ENCODE measurements at places on chromosomes 2 and 18.

DNA sequence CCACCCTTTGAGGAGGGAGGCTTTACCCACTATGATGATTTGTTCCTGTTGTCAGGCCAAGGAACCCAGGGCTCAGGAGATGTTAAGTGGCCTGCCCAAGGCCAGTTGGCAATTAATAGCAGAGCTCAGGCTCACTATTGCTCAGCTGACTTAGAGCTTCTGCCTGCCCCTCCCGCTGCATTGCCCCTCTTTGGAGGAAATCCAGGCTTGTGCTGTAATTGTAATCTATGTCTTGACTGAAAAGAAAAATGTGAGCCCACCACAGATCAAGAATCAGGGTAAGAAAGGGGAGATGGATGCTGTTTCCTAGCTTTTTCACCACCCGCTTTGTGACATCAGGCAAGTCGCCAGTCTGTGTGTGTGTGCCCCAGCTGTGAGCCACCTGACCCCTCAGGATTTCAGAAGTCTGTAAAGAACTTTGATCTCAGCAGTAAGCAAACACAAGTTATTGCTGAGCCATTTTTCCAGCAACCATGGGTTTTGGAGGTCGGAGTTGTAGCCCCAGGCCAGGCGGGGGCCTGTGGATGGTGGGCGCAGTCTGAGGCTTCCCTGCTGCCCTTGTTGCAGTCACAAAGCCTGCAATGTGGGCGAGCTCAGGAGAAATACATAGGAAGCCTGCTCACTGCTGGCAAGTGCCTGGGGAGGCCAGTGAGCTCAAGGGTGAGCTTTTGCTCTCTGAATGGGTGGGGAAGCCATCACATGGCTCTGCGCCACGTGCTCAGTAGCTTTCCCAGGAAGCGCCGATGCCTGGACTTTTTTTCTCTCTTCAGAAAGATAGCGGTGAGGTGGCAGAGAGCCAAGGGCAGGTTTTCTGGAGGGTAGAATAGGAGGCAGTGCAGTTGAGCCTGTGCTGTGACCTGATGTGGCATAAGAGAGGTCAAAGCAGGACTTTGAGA, 6.1 kb downstream of the CABLES1 start:
- peak; percentile 64 for DNase-seq

DNA sequence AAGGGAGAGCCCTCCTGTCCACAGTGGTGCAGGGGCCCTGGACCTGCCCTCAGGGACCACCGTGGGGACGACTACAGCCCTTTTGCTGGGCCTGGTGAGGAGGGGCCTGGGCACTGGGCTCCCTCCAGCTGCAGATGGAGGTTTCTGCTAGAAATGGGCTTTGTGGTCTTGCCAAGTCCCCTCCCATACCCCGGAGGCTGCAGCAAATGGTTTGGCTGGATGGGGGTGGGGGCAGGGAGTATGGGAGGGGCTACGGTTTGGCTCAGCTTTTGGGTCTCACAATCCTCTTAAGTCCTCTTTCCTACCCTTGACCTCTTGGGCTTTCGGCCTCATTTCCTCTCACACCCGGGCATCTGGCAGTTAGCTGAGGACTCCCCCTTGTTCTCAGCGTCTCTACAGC, 21.7 kb downstream of the TET3 start:
- DNase-seq: no peak

GRCh38 chr2:173210270-173211196, 134.9 kb downstream of the MAP3K20 start:
- DNase-seq: peak; percentile 85

- DNase-seq: no peak
Measured at GRCh38 chr2:45816272-45816671, 164.8 kb downstream of the PRKCE start.

DNA sequence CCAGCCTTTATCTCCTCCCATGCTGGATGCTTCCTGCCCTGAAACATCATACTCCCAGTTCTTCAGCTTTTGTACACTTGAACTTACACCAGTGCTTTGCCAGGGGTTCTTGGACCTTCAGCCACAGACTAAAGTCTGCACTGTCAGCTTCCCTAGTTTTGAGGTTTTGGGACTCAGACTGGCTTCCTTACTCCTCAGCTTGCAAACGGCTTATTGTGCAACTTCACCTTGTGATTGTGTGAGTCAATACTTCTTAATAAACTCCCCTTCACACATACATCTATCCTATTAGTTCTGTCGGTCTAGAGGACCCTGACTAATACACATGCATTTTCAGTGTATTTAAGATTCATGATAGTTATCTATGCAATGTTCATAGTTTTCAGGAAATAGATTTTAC, 35.8 kb upstream of the ZNF804A start:
- DNase-seq: peak; percentile 59

- DNase-seq: peak; percentile 49
Measured at GRCh38 chr2:165889158-165889557, 64.4 kb downstream of the TTC21B start.

- peak; percentile 21 for DNase-seq
Measured at GRCh38 chr2:20080839-20081415, 29.5 kb upstream of the LAPTM4A start.

GRCh38 chr2:189683348-189683747, 8.9 kb downstream of the ANKAR start:
- no peak for DNase-seq

DNA sequence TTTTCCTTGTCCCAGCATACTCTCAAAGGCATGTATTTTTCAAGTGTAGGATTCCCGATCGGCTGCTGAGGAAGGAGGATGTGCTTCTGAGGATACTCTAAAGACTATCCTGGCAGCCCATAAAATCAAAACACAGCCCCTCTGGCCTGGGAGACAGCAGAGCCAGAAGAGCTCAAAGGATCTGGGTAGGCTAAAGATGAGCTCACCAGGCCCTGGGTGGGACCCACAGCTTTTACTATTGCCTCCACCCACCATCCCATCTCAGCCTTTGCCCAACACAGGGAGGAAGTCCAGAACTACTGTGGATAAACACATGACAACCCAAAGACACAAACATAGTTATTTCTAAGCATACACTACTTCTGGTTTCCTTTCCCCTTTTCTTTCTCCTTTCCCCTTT, 79.1 kb upstream of the ZFP36L2 start:
- peak; percentile 18 for DNase-seq

GRCh38 chr2:31140151-31140550, 1.9 kb upstream of the GALNT14 start:
- DNase-seq: peak; percentile 28

DNA sequence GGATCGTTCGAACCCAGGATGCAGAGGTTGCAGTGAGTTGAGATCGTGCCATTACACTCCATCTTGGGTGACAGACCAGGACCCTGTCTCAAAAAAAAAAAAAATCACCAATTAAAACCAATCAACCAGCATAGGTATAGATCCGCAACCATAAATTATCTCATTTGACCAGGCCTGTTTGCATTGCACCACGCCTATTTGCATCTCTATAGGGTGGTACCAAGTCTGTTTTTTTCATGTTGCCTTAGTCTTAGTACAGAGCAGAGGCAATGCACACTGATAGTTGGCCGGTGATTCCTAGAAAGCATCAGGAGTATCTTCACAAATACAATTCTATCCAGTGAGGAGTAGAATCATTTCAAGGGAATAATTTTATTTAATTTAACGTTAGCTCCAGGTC, 9.3 kb upstream of the NPC1 start:
- DNase-seq: no peak

GRCh38 chr2:152497481-152498052, 162.6 kb downstream of the FMNL2 start:
- peak; percentile 78 for DNase-seq

- DNase-seq: peak; percentile 2
Measured at GRCh38 chr2:175676813-175677212, 325.3 kb downstream of the LNPK start.

DNA sequence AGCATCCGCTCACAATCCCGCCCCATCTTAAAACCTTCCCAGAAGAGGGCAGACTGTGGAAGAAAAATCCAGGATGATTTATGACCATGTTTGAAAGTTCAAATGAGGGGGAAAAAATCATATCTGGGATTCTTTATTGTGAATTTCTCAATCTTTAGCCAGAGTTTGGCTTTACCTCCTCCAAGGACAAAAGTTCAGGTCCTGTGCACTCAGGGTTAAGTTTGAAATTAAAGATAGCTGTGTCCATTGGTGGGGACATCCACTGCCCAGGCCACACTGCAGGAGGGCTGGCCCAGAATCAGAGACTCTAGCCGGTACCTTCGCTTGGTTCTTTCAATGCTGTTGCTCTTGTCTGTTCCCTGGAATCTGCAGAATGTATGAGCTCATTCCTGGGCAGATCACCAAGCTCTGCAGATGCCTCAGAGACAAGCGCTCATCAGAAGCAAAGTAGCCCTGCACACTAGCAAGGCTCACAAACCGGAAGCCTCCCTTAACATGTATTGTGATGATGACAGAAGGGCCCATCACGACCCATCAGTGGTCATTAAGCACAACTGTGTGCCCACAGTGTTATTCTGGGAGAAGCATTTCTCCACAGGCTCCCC, 375.3 kb upstream of the KLHL29 start:
- DNase-seq: no peak

GRCh38 chr2:235954281-235954680, 213.9 kb downstream of the GBX2 start:
- DNase-seq: no peak

- no peak for DNase-seq
Measured at GRCh38 chr2:191230174-191230573, 15.0 kb upstream of the MYO1B start.

DNA sequence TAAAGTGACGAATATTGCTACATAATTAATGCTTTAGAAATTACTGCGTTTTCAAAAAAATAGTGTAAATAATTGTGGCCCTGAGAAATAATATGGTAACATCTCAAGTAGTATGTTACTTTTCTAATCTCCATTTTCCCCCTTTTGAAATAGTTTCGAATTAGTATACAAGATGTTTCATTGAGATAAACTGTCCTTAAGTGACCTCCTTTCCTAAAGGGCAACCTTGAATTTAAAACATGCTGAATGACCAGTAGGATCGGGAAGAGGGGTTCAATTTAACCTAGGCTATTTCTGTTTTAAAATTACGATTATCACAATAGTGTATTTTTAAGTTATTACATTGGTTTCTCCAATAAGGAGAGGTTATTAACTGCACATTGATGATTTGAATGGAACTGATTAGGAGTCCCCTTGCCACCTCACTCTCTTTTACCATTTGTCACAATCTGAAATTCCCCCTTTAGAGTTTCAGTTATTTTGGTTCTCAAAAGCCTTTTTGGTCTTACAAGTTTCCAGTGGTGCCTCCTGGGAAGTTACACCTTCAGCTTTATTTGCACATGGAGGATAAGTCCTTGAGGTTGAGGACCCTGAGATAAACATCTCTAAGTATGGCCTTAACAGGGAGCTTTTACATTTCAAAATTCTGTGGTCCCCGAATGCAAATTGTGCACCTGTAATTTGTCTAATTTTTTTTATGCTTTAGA, 2.3 kb downstream of the ACTR3 start:
- DNase-seq: no peak

- no peak for DNase-seq
Measured at GRCh38 chr18:13289481-13290205, 71.1 kb downstream of the LDLRAD4 start.

DNA sequence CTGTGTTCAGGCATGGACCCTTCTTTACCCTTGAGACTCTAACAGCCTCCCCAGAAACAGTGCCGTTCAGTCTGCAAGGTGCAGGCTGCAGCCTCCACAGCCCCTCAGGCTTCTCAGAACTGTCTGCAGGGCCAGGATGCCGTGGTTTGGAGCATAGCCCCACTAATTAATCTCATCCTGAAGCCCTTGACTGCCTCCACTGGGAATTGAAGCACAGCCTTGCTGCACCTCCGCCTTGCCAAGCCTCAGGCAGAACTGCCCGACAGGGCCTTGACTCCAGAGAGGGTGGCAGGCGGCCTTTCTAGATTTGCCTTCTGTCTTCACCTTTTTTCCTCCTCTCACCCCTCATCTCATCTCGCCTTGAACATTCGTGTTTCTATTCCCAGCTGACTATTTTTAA, 119.8 kb downstream of the NRP2 start:
- no peak for DNase-seq

GRCh38 chr2:64401529-64401880, 52.5 kb upstream of the LGALSL start:
- DNase-seq: no peak

DNA sequence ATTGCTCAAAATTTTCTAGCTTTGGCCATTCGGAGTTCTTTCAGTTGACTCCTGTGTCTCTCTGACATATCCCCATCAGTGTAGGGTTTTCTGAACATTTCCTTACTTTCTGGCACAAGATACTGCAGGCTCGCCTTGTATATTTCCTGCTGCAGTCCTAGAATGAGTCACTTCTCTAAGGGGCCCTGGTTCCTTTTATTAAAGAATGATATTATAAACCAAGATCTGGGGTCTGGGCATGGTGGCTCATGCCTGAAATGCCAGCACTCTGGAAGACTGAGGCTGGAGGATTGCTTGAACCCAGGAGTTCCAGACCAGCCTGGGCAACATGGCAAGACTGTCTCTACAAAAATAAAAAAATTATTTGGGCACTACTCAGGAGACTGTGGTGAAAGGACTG, 3.0 kb upstream of the RPL37A start:
- DNase-seq: peak; percentile 61

DNA sequence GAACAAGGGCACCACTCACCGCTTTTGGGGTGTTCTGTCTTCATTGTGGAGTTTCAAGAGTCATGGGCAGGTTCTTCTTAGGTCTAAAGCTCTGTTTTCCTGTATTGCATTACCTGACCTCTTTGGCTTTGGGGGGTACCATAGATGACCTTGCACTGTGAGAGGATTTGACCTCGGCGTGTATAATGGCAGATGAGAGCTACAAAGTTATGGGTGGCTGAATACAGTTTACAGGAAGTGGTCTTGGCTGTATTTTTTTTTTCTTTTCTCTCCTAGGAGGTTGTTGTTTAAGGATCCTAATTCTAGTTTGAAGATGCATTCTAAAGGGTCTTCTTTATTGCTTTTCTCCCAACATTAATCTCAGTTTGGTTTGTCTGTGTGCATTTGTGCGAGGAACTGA, 11.5 kb downstream of the GAL3ST2 start:
- no peak for DNase-seq

- peak; percentile 48 for DNase-seq
Measured at GRCh38 chr18:39806525-39806924, 2148.5 kb upstream of the PIK3C3 start.

GRCh38 chr2:215141706-215142105, 3.3 kb upstream of the ABCA12 start:
- DNase-seq: no peak

GRCh38 chr18:74503137-74503536, 7.0 kb downstream of the CNDP2 start:
- DNase-seq: peak; percentile 63

GRCh38 chr2:213834331-213834730, 550.1 kb downstream of the SPAG16 start:
- no peak for DNase-seq

DNA sequence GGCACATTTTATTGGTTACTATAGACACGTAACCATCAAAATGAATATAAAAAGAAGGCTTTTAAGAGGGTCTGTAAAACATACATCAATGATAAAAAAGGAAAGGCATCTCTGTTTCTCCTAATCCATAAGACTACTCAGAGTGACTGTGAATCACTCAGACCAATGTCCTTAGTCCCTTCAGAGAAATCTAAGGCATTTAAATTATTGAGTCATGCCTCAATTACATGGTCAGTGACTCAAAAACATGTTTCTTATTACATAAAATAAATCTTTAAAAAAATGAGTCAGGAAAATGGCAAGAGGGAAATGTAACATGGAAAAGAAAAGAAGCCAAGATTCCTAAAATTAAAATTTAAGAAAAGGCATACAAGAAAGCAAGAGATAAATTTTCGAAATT, 146.6 kb downstream of the ERBB4 start:
- DNase-seq: no peak

All from hematopoietic multipotent progenitor cell treated with erythropoietin and hydrocortisone succinate and interleukin-3 and kit ligand, for 4 days (in vitro differentiated cells).